Stimulated activated CD4-positive, alpha-beta T cell treated with anti-CD3 and anti-CD28 coated beads, TNF-alpha, amount 100 ng/mL, for 48 hours (primary cell): ENCODE measurements at places on chromosomes 12 and 14.

- DNase-seq = no peak
Measured at GRCh38 chr12:62703011-62703380, 232.0 kb downstream of the PPM1H start.

- no peak for DNase-seq
Measured at GRCh38 chr12:62761658-62762057, 173.3 kb downstream of the PPM1H start.

GRCh38 chr12:108817909-108818308 is 39.5 kb downstream of the SSH1 start:
- DNase-seq = no peak

DNA sequence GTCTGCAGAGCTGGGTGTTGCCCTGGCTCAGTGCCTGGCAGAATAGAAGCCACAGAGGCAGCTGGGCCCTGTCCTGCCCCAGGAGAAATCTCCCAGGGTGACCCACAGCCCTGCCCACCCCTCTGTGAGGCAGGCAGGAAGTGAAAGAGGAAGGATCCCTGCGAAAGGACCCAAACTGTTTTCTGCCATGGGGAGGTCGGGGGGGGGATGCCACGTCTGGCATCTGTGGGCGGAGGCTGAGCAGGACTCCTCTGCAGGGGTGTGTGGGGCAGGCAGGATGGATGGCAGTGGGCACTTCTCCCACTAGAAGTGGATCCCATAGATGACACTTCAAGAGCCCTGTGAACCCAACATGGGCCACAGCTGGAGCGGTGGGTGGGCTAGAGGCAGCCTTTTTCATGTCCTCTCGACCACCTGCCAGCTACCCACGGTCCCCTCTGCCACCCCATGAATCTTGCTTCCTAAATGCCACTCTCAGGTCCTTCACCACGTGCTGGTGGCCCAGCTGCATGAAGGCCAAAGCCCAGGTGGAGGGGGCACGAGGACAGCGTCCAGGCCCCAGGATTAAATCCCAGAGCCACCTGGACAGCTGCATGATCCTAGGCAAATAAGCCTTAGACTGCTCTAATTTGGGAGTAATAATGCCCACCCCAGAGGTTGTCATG is 3.6 kb downstream of the PAPLN start:
- DNase-seq = no peak

DNA sequence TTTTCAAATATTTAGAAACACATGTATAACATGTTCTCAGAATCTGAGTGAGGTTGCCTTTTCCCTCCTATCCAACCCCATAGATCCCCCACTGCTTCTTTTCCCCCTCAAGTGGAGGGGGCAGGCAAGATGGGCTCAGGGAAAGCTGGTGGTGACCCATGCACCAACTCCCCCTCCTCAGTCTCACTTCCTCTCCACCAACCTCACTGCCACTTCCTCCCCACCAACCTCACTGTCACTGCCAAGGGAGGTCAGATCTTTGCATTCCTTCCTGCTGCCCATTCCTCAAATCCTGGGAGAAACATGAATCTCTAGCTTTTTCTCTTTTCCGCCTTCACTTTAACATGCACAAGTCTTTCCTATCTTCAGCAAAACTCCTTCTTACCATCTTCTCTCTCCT is 48.7 kb downstream of the SPTB start:
- DNase-seq = no peak

DNA sequence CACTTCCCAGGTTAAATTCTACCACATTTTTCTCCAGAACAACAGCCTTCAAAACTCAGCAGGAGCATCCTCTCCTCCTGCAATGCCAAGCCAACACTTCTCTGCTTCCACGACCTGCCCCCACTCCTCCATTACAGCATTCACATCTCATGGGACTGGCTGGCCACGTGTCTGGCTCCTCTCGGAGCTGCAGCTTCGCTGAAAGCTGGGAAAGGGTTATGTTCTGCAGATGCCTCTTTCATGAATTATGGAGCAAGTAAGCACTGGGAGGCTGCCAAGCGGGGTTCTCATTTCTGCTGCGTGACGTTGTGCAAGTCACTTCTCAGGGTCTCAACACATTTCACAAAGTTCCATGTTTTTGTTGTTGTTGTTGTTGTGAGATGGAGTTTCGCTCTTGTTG is 142.2 kb upstream of the RFLNA start:
- no peak for DNase-seq

DNA sequence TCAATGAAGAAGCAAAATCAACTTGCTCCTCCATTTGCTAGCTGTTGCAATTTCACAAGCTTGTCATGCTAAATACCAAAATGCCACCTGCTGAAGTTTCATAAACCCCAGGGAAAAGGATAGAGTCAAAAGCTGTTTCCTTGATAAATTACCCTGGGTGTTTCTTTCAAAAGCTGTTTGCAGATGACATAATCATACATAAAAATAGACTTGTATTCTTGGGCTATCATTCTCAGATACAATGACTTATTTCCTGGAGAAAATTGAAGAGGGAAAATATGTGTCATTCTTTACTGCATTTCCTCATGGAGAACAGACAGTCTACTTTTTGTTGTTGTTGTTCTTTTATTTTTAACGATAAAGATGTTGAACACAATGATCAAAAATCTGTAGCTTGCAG is 119.2 kb downstream of the GALC start:
- DNase-seq = no peak

- DNase-seq = no peak
Measured at GRCh38 chr12:53575502-53576249, 50.5 kb downstream of the ATF7 start.

DNA sequence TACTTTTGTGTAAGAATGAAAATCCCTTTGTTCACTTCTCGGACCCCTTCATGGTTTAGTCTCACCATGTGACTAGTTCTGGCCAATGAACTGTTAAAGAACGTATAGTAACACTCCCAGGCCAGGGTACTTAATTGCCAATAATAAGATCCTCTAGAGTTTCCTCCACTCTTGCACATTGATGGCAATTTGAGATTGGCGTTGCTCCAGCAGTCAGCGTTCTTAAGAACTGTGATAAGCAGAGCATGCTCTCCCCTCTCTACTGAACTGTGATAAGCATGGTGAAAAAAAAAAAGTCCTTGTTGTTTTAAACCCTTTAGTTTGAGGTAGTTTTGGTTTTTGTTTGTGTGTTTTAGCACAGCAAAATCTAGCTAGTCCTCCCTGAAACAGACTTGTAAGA is 854.5 kb downstream of the SLC6A15 start:
- no peak for DNase-seq

DNA sequence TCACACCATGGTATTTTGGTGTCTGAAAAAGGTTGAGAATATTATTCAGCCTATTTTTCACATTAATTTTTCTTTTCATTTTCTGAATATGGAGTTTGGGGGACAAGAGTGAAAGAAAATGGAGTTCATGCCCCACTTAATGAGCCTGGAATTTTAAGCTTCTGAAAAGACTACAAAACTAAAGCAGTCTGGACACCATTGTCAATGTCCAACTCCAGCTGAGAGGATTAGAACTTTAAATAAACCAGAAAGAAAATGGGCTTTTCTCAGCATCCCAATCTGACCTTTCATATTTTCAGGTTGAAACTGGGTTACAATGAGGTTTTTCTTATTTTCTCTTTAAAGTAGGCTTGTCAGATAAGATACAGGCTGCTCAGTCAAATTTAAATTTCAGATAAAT is 207.7 kb downstream of the SLC6A15 start:
- no peak for DNase-seq

- DNase-seq = no peak
Measured at GRCh38 chr12:106192659-106193393, 54.1 kb upstream of the NUAK1 start.

- DNase-seq = no peak
Measured at GRCh38 chr12:99176871-99177270, 470.7 kb upstream of the GARIN6 start.

DNA sequence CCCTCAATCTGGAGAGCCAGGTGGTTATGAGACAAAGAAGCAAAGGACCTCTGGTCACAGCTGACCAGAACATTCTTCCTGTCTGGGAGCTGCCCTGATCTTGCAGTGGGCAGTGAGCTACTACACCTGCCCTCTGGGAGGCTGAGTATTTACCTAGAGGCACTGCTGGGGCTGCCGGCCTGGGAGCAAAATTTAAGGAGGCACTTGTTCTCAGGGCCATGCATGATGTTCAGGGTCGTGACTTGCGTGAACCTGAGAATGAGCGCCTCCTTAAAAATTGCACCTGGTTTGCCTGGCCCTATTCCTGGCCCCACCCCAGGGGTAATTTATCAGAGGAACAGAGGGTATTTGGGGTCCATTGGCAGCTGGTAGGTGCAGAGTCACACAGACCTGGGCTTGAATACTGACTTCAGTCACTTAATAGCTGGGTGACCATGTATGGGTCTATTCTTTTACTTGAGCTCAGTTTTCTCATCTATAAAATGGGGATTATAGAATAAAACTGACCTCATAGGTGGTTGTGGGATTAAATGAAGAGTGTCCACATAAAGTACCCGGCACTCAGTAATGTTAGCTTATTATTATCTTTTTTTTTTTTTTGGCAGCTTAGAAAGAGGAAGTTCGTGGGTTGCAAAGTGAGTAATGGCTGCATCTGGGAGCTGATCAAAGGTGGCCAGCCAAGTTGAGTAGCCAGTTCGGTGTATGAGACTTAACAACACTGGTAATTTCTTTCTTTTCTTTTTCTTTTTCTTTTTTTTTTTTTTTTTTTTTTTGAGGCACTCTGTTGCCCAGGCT is 107.4 kb upstream of the MED13L start:
- no peak for DNase-seq
